ENCODE measurements at places on chromosomes 6 and 20. TPM values are rescaled to one million over a fixed set of nuclear protein-coding genes. Genes with fewer than 3 reads are reported as not detected.

The POPDC3 gene
- 0.27 TPM for polyA plus RNA-seq

The AKAP7 gene
- 18.5 TPM for polyA plus RNA-seq

DNA sequence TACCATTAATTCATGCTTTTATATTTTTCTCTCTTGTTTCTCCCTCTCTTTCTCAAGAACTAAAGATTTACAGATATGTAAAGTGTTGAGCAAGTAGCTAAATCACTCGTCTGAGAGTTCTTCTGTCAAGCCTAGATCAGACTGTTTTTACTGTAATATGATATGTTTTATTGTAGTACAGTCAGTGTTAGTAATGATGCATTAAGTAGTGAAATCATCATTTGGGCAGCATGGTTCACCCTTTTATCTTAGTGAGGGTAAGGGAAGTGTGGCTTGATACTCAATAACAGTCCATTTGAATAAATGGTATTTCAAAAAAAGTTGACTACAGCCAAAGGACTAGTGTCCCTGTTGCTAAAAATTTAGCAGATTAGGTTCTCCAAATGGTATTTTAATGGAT is 9.2 kb downstream of the CYB5R4 start:
- DNase-seq = no peak

GRCh38 chr6:135451617-135452190 is 45.8 kb downstream of the AHI1 start:
- peak; percentile 63 for DNase-seq

- no peak for DNase-seq
Observed at GRCh38 chr6:56026455-56027180, 151.2 kb upstream of the BMP5 start.

GRCh38 chr20:23753194-23753548 is 2.4 kb upstream of the CST1 start:
- DNase-seq = no peak

- no peak for DNase-seq
Observed at GRCh38 chr20:52840041-52840440, 132.1 kb upstream of the TSHZ2 start.

- no peak for DNase-seq
Observed at GRCh38 chr6:161162722-161163121, 111.1 kb downstream of the AGPAT4 start.

DNA sequence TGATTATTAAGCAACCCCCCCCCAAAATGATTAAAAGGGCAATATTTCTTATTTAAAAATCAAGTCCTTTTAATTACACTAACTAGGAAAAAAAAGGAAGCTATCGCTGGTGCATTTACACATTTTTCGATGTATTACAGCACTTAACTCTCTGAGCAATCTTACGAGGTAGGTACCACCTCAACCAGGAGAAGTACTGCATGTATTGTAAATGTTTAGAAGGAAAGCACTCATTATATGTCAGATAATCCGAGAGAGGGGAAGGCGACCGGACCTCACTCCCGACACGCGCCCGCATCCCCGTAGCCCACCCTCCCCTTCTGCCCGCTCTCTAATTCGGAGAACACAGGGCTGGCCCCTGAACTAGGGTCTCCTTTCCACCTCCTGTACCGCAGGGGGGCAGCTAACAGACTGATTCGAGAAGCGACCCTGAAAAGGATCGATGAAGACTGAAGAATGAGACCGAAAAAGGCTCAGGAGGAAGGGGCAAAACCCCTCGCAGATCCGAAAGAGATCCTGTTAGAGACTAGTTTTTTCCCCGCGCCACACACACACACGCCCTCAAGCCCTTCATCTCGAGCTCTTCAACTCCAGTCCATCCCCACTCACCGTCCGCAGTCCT is 337 bp downstream of the ESF1 start:
- DNase-seq = no peak

GRCh38 chr6:81465859-81466258 is 286.6 kb downstream of the TENT5A start:
- DNase-seq = no peak

- no peak for DNase-seq
Observed at GRCh38 chr6:138417493-138418117, 13.6 kb downstream of the HEBP2 start.

- no peak for DNase-seq
Observed at GRCh38 chr6:53866226-53866625, 71.4 kb downstream of the LRRC1 start.

Data from left kidney (tissue), 8 donors.